ENCODE measurements at places on chromosomes 12 and 14. TPM values are rescaled to one million over a fixed set of nuclear protein-coding genes. Genes with fewer than 3 reads are reported as not detected.

GRCh38 chr12:54890339-54890738 is 36.0 kb downstream of the MUCL1 start:
- H3K36me3 ChIP-seq, result no peaks in the 10 kb centered on the region
- peaks cover 5% of the 10 kb centered on the region for H3K27me3 ChIP-seq
- H3K27ac ChIP-seq, result no peak overlapping the region

- no peaks in the 10 kb centered on the region for H3K27me3 ChIP-seq
- peaks cover under 1% of the 10 kb centered on the region for H3K36me3 ChIP-seq
- H3K4me1 ChIP-seq, result peaks cover 2% of the 10 kb centered on the region
These were observed 37.7 kb downstream of the DIP2B start for GRCh38 chr12:50542448-50542847.

DNA sequence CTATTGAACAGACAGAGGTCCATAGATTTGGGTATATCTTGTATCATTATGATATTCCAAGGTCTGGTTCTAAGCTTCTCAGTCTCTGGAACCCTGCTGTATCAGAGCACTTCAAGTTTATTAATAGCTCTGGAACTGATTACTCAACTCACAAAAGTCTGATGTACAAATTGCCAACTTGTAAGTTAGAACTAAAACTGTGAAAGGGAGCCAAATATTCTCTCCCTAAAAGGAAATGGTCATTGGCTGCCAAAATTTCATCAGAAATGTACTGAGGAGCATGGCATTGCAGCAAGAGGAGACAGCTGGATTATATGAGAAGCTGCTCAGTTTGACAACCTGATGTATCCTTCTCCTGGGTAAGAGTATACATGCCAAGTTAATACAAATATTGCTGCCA is 828.8 kb upstream of the SEL1L start:
- DNase-seq, result no peak
- H3K4me1 ChIP-seq, result no peaks in the 10 kb centered on the region
- no peaks in the 10 kb centered on the region for H3K36me3 ChIP-seq
- H3K27me3 ChIP-seq, result no peaks in the 10 kb centered on the region
- H3K27ac ChIP-seq, result no peak overlapping the region

Gene ORAI1
- total RNA-seq, result 76.5 TPM

Gene OS9
- total RNA-seq, result 170 TPM

Data from T-cell (primary cell).